ENCODE measurements at places on chromosomes 11 and 22.

- no peak for DNase-seq
Measured at GRCh38 chr11:34178209-34178821, 72.9 kb downstream of the NAT10 start.

DNA sequence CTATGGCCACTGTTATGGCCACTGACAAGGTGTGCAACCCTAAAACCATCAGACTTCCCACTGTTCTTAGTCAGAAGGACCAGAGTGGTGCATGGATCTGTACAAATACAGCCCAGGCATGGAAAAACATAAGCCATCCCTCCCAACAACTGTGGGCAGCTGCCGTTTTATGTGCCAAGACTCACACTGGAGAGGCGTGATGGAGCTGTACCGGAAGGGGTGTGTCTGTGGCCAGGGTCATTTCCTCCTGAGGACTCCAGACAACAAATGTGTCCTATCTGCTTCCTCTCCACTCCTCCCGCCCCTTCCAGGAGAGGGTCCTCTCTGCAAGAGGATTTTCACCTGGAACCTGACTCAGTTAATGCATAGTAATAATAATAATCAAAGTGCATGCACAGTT is 29.5 kb downstream of the KCNJ1 start:
- DNase-seq = no peak

- no peak for DNase-seq
Measured at GRCh38 chr22:35384527-35384926, 3.6 kb downstream of the HMOX1 start.

DNA sequence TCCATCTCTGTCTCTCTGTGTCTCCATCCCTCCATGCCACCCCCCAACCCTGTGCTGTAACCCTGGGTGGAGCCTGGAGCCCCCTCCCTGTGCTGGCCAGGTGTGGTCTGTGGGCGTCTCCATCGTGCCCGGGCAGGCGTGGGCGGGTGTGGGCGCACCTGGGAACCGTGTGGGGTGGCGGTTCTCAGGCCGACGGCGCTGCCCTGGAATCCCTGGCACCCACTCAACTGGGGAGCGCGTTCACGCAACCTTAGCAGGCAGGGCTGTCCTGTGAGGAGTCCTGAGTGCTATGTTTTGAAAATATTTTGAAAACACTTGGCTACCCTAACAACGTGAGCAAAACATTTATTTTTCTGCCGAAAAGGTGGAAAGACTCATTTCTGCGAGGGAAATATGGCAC is 4.7 kb downstream of the TNNT3 start:
- DNase-seq = no peak

DNA sequence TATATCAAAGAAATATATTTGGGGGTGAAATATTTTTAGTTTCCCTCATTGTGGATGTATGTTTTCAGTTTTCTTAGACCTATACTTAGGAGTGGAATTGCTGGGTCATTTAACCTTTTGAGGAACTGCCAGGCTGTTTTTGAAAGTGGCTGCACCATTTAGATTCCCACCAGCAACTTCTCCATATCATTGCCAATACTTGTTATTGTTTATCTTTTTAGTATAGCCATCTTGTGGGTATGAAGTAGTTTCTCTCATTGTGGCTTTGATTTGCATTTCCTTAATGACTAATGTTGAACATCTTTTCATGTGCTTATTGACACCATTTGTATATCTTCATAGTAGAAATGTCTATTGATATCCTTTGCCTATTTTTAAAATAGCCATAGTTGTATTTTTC is 62.1 kb upstream of the B3GNT6 start:
- DNase-seq = no peak
